ENCODE measurements at places on chromosomes 3 and 15.

DNA sequence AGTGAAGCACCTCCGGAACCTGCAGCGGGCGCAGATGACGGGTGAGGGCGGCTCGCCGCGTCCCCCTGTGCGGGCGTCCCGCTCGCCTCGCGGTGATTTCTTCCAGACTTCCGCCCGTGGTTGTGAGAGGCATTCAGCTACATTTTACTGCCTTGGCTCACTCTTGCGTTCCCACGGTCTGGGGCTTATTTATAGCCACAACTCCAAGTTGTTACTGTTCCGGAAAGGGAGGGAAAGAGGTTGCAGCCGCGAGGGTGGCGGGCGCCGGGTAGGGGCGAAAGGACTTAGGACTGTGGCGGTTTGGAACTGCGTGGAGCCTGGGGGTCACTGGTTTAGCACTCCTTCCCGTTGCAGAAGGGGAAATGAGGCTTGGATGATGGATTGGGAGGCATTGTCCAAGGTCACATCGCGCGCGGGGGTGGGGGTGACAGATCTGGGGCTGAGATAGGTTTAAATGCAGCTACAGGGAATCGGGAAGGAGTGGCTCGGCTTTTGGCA, 1.1 kb downstream of the HES1 start:
- peak; percentile 53 for DNase-seq

GRCh38 chr15:66840615-66841390, 138.8 kb downstream of the SMAD6 start:
- DNase-seq: no peak

DNA sequence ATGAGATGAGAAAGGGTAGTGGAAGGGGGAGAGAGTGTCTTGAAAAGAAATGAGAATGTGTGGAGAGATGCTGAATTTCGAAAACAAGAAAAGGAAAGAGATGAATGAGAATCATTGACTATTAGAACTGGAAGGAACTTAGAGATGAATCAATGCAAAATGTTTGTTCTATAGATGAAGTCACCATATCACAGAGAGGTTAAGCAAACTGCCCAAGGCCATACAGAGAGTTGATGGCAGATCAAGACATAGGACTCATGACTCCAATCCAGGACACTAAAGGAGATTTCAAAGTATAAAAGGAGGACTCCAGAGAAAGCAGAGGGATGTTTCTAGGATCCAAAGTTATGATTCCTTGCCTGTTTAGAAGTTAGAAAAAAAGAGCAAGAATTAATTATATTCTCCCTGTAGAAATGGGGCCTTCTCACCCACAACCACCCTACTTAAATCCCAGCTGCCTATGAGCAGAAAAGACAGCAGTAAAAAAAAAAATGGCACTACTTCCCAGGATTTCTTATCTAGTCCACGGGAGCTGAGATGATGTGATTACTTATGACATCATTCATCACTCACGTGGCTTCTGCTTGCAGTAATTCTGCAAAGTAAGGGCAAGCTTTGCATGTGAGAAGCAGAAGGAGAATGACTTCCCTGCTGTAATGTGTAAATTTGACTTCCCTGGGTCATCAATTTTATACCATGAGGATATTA, 210.8 kb upstream of the MRPL3 start:
- no peak for DNase-seq

GRCh38 chr3:14304101-14305045, 98.0 kb upstream of the SLC6A6 start:
- no peak for DNase-seq

- no peak for DNase-seq
Measured at GRCh38 chr3:27141668-27142067, 227.5 kb downstream of the NEK10 start.

DNA sequence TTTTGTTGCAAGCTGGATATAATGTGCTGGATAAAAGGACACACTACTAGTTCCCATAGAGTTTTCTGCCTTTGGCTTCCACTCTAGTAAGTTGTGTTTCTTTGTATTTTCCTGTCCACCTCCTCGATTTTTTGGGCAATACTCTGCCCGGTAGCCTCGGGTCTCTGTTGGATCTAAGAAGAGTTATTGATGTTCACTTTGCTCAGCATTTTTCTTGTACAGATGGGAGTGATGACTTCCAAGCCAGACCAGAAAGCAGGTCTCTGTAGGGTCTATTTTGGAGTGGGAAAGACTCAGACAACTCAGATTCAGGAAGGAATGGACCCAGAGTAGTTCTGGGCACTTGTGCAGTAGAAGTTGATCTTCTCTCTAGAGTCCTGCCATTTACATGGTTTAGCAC, 36.0 kb upstream of the PRTG start:
- DNase-seq: no peak
